Aorta (tissue), 5 donors: ENCODE measurements at places on chromosomes 2 and 18. TPM values are rescaled to one million over a fixed set of nuclear protein-coding genes. Genes with fewer than 3 reads are reported as not detected.

GALR1 gene
- not detected for total RNA-seq

MDH1B gene
- total RNA-seq = 0.93 TPM

RNF103 gene
- 31.0 TPM for total RNA-seq

SDC1 gene
- 1.4 TPM for total RNA-seq

RAD51AP2 gene
- total RNA-seq = not detected

PLEKHH2 gene
- total RNA-seq = 25.4 TPM

CAVIN2 gene
- total RNA-seq = 37.8 TPM

- no peak for DNase-seq
Observed at GRCh38 chr2:171247741-171248662, 87.3 kb upstream of the TLK1 start.

GRCh38 chr2:241763551-241764274, 12.9 kb upstream of the GAL3ST2 start:
- peak; percentile 61 for DNase-seq

GRCh38 chr2:222637067-222637466, 18.8 kb downstream of the FARSB start:
- no peak for DNase-seq

DNA sequence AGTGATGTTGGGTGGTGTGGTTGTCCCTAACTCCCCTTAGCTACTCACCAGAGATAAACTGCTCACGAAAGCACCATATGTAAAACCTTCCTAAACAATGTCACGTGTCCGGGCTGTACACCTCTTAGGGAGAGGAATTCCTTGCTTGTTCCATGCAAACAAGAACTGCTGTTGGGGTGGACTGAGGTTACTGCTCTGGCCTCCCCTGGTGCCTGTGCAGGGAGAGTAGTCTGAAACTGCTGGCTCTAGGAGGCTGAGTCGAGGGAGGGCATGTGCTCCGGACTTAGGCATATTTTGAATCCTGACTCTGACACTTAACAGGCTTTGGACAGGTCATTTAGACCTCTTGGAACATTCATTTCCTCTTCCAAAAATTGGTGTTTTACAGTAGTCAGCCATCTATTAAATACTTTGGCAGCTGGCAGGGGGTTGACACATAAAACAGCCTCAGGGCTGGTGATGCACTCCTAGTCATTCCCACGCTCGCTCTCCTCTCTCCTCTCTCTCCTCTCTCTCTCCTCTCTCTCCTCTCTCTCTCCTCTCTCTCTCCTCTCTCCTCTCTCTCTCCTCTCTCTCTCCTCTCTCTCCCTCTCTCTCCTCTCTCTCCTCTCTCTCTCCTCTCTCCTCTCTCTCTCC, 10.6 kb downstream of the THNSL2 start:
- no peak for DNase-seq

DNA sequence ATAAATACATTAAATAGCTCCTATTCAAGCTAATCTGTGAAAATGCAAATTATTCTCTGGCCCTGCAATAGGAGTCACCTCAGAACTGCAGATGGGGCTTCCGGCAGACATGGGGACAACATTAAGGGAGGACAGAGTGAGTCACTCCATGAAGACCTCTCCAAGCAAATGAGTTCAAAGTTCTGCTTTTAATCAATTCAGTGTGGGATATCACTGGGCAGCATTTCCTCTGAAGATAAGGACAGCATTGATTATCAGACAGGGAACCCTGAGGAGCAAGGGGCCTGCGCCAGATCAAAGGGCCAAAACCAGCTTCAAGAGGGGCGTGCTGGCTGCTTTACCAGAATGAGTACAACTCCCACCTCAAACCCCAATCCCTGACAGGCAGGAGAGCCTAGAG, 356.9 kb upstream of the KLHL29 start:
- no peak for DNase-seq

DNA sequence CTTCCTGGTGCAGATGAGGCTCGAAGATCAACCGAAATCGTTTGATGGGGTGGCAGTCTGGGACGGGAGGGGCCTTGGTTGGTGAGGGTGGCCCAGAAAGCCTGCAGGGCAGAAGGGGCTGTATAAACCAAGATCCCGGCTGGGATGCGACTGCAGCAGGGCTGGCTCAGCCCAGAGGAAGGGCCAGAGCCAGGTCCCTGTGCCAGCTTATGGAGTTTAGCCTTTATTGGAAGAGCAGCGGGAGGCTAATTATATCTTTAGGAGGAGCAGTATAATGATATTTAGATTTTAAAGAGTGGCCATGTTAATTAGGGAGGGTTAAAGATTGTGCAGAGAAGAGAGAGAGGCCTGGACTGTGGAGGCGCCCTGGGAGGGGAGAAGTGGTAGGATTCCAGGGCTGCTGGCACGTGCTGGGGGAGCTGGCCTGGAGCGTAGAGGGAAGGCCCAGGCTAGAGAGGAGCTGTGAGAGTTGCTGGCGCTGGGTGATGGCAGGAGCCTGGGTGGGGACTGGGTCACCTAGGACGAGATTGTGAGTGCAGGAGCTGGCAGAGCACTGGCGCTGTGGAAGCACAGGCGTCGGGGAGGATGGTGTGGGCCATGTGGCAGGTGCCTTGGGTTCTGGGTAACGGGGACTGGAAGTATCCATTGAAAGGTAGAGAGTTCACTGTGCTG, 25.1 kb downstream of the TRAF3IP1 start:
- DNase-seq = no peak

- DNase-seq = no peak
Observed at GRCh38 chr2:15222856-15223255, 338.3 kb downstream of the NBAS start.

GRCh38 chr2:44543773-44544725, 182.3 kb downstream of the CAMKMT start:
- DNase-seq = no peak

DNA sequence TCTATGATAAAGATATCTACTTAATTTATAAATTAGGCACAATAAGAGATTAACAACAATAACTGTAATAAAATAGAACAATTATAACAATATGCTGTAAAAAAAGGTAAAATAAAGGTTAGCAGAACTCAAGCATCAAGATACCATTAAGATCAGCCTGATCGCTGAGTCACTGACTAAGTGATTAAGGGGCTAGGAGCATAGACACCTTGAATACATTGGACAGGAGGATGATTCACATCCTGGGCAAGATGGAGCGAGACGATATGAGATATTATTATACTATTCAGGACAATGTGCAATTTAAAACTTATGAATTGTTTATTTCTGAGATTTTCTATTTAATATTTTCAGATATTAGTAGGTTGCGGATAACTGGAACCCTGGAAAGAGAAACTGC, 1277.8 kb upstream of the ZEB2 start:
- DNase-seq = no peak

DNA sequence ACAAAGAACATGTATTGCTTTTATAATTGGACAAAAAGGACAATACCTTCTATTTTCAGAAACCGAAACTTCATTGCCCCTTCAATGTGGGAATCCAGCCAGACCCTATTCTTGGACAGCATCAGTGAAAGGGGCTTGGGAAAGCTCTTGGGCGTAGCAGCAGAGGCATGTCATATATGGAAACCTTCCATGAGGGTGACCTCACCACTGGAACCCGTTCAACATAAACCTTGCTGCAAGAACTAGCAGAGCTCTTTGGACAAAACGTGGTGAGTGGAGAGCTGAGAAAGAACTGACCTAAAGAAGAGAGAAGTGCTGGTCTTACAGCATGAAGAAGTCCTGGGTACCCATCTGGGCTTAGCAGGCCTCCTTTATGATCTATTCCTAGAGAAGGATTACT, 22.7 kb upstream of the ACTG2 start:
- peak; percentile 81 for DNase-seq

GRCh38 chr2:11073251-11073650, 82.0 kb upstream of the SLC66A3 start:
- DNase-seq = no peak

DNA sequence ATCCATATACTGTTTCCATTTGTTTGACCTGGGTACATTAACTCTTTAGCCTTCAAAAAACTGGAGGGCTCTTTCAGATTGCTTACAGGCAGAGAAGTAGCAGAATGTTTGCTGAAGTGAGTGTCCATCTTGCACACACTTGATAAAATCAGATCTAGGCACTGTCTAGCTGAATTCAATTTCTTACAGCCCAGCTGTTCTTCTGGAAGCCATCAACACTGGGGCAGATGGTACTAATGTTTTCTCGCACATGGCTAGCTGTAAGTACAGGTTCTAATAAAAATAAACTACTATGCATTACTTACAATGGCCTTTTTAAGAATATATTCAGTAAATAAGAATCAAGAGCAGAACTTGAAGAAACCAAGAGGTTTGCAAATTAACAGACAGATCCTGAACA, 175.9 kb downstream of the NBAS start:
- no peak for DNase-seq

- no peak for DNase-seq
Observed at GRCh38 chr18:34261865-34262780, 37.4 kb upstream of the NOL4 start.
